Iris pigment epithelial cell (primary cell): ENCODE measurements at places on chromosomes 2 and 18.

DNA sequence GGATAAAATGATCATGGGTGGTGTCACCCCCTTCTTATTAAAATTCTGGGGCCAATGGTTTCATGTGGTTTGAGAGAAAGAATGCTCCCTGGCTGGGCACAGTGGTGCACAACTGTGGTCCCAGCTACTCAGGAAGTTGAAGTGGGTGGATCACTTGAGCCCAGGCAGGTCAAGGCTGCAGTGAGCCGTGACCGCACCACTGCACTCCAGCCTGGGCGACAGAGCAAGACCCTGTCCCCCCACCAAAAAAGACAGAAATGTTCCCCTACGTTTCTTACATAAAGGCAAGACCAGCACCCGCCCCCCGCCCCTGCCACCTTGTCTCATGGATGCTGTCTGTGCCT lies 53.0 kb upstream of the ID2 start:
- no peak for DNase-seq

- no peak for DNase-seq
These were observed 25.3 kb downstream of the BABAM2 start for GRCh38 chr2:27915874-27916273.

DNA sequence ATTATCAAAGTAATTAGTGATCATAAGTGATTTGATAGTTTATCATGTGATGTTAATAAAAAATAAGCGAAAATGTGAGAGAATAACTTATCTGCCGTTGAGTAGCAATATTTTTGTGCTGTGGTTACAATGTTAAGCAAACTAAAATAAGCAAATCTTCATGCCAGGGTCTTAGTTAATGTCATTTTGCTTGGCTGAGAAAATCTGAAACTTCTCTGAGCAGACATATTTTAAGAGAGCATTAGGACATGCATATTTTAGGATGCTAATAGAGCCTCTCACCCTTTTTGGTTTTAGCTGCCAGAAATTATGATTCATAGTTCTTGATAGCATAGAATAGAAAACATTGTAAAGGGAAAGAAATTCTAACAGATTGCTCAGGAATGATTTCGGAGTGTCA lies 233.5 kb upstream of the ZEB2 start:
- peak; percentile 8 for DNase-seq

- no peak for DNase-seq
These were observed 118.8 kb upstream of the EPB41L3 start for GRCh38 chr18:5662586-5663090.

DNA sequence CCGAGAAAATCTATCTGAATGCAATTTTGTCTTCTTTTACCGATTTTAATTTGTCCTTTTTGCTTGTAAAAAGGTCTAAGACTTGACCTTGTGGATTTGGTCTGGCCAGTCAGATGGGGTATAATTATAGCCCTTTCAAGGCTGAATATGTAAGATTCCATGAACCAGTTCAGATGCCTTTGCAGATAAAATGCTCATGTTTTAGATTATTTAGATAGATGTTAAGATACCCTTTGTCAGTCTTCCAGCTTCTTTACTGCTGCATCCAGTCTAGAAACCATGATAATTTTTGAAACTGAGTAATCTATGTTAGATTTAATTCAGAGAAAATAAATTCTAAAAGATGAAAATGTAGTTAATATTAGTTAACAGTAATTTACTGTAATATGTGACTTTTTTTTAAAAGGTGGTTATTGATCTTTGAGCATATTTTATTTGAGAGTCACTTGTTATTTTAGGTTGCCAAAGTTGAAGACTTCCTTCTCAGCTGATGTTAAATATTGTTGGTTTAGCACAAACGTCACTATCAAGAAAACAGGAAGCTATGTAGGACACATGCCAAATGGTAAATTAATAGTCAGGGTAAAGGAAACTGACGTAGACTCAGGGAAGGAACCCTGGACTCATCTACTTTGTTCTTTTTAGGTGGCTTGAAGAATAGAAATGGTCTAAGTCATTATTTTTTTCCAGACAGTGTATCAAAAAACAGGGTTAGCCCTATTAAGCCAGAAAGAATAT lies 29.8 kb downstream of the BABAM2 start:
- peak; percentile 87 for DNase-seq

DNA sequence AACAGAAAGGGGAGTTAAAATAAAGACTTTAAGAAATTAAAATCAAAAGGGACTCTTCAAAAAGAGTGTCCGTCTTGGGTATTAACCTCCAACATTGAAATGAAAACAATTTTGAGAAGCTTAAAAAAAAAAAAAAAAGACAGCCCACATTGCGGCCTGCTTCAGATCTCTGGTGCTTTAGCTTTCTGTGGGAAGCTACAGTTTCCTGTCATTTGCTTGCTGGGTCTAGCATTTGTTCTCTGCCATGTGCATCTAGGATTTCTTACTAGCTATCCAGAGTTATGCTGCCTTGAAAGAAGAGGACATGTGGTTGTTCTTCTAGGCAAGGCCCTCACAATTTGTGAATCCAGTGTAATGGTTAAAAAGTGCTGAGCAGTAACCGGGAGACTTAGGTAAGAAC lies 375.3 kb downstream of the SLC4A3 start:
- no peak for DNase-seq

GRCh38 chr18:7775128-7775527 lies 208.0 kb downstream of the PTPRM start:
- DNase-seq, result no peak

DNA sequence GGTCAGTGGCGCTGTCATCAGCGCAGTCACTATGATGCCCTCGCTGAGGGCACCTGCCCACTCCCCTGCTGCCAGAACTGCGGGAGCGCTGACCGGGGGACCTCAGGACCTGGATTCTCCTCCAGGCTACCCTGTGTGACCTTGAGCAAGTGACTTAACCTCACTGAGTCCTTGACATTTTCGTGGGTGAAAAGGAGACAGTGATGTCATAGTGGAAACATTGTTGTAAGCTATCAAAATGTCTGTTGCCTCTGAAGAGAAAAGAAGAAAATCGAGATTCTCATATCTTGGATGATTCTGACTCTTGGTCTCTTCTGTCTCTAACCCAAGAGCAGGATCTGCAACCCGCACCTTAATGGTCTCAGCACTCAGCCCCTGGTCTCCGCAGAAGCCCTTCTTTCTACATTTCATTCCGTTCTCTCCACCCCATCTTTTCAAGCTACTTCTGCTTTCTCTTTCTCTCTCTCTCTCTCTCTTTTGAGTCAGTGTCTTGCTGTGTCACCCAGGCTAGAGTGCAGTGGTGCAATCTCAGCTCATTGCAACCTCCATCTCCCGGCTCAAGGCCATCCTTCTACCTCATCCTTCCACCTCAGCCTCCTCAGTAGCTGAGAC lies 978 bp upstream of the TUBA4A start:
- DNase-seq, result peak; percentile 29

- DNase-seq, result no peak
These were observed 32.6 kb upstream of the SP3 start for GRCh38 chr2:173997753-173998152.

- DNase-seq, result no peak
These were observed 76.3 kb downstream of the STPG4 start for GRCh38 chr2:47078541-47079482.

GRCh38 chr2:142874293-142874814 lies 3.1 kb upstream of the KYNU start:
- peak; percentile 97 for DNase-seq
